ENCODE measurements at places on chromosomes 3 and 15. TPM values are rescaled to one million over a fixed set of nuclear protein-coding genes. Genes with fewer than 3 reads are reported as not detected.

- DNase-seq = no peak
- H3K27ac ChIP-seq = no peak overlapping the region
Measured at GRCh38 chr3:72563690-72564370, 284.4 kb downstream of the SHQ1 start.

DNA sequence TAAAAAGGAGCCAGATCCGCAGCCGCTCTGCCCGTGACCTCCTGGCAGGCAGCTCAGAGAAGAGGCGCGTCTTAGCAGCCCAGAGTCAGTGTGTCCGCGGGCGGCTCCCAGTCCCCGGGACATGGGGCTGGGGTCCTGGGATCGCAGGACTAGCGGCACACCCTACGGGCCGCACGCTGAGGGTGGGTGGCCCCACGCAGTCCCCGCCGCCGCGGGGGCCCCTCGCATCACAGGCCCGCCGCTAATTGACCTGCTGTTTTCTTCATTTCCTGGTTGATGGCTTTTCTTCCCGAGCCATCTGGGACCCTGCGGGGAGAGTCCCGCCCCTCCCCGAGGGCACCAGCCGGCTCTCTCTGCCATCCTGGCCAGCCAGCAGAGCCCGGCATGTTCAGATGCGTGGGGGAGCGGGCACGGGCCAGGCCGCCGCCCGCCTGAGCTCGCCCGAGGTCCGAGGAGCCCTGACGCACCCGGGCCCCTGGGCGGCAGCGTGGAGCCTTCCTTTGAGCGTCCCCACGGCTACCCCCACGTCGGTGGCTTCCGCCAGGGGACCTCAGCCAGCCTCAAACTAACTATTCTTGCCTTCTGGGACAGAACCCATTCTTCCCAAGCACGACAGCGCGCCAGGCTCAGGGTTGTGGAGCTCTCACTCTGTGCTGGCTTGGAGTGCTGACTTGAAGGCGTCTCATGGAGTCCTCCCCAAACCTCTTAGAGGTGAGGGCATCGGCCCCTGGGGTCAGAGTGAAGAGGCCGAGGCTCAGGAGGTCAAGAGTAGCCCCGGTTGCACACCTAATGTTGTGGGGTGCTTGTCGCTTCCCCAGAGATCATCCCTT is 34.6 kb upstream of the CACNA2D3 start:
- H3K4me1 ChIP-seq = no peaks in the 10 kb centered on the region
- peak overlapping the region; percentile 44 for H3K4me3 ChIP-seq
- no peaks in the 10 kb centered on the region for H3K36me3 ChIP-seq
- DNase-seq = peak; percentile 63
- H3K27ac ChIP-seq = no peak overlapping the region

GRCh38 chr3:141240286-141240685 is 8.7 kb downstream of the PXYLP1 start:
- no peaks in the 10 kb centered on the region for H3K27me3 ChIP-seq
- H3K4me3 ChIP-seq = no peak overlapping the region
- DNase-seq = no peak
- no peaks in the 10 kb centered on the region for H3K36me3 ChIP-seq
- H3K4me1 ChIP-seq = peaks cover 23% of the 10 kb centered on the region

DNA sequence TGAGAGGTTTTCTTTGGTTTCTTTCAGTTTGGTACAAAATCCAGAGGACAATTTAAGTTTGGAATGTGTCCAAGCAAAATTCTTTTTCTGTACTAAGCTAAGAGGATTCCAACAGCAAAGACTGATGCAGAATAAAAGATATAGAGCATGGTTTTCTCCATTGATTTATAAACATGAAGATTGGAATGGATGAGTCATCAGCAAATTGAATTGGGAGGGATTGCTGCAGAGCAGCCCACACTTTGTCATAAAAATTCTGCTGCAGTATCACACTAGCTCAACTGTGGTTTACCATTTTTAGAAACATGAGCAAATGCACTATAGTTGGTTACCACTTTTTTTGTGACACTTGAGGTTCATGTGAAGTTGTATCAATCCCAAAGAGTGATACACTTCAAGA is 16.1 kb upstream of the LARP6 start:
- no peaks in the 10 kb centered on the region for H3K4me1 ChIP-seq
- H3K27me3 ChIP-seq = no peaks in the 10 kb centered on the region

GRCh38 chr15:59424616-59425015 is 13.4 kb upstream of the FAM81A start:
- 0 out of 2 replicates have a peak, but pooled peaks cover 2% of the 10 kb centered on the region for H3K4me1 ChIP-seq
- H3K36me3 ChIP-seq = no peaks in the 10 kb centered on the region
- H3K27ac ChIP-seq = no peak overlapping the region

DNA sequence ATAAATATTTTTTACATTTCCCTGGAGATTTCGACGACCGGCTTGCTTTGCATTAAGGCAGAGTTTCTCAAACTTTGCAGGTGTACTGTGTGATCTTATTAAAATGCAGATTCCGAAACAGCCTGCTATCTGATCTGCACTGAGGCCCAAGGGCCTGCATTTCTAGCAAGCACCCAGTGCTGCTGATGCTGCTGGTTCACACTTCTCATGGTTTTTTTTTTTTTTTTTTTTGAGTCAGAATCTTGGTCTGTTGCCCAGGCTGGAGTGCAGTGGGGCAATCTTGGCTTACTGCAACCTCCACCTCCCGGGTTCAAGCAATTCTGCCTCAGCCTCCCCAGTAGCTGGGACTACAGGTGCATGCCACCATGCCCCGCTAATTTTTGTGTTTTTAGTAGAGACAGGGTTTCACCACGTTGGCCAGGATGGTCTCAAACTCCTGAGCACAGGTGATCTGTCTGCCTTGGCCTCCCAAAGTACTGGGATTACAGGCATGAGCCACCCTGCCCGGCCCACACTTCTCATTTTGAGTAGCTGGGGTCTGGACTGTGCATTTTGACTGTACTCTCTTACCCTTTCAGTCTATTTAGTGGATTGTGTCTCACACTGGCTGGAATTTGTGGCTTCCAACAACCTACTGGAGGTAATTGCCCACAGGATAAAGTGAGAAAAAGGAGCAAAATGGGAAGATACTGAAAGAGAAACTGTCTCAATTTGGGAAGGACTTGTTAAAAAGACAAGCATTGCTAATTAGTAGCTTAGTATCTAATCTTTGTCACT is 94.1 kb downstream of the ITPR1 start:
- no peak overlapping the region for H3K4me3 ChIP-seq
- no peaks in the 10 kb centered on the region for H3K27me3 ChIP-seq
- peaks cover under 1% of the 10 kb centered on the region for H3K4me1 ChIP-seq
- no peak overlapping the region for H3K27ac ChIP-seq
- H3K36me3 ChIP-seq = no peaks in the 10 kb centered on the region

DNA sequence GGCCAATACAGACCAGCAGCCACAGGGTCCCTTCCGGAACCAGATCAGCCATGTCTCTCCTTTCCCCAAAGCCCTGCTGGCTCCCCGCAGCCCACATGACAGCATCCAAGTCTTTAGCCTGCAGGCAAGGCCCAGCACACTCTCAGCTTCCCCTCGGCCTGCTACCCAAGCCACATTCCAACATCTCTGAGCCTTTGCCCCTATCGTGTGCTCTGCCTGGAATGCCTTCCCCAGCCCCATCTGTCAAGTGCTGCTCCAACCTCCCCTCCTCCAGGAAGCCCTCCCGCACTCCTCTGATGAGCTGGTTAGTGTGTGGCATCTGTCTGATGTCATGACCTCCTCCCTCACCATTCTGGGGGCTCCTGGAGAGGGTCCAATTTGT is 8.5 kb downstream of the PLXND1 start:
- no peak overlapping the region for H3K27ac ChIP-seq
- H3K27me3 ChIP-seq = no peaks in the 10 kb centered on the region
- H3K4me1 ChIP-seq = peaks cover 16% of the 10 kb centered on the region
- no peak overlapping the region for H3K4me3 ChIP-seq
- H3K36me3 ChIP-seq = no peaks in the 10 kb centered on the region

GRCh38 chr3:25033407-25034029 is 394.5 kb upstream of the RARB start:
- no peak overlapping the region for H3K4me3 ChIP-seq
- no peak overlapping the region for H3K27ac ChIP-seq
- no peaks in the 10 kb centered on the region for H3K4me1 ChIP-seq
- no peaks in the 10 kb centered on the region for H3K27me3 ChIP-seq
- no peaks in the 10 kb centered on the region for H3K36me3 ChIP-seq

DNA sequence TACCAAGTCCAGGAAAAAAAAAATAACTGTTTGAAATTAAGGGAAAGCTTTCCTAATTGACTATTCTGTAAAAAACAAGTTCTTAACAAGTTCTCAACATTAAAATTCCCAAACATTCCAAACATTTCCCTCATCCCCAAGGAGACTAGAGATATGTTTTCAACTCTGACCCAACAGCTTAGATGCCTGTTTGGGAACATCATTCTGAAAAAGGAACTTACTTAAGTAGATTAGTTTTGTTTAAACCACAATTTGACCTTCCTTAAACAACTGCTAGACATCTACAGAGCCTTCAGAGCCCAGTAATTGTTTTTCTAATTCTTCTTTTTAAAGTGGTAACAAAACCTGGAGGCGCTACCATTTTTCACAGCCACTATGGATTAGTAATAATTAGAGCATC is 12.8 kb downstream of the UBR1 start:
- 0 out of 2 replicates have a peak, but pooled peaks cover 2% of the 10 kb centered on the region for H3K4me1 ChIP-seq
- no peak overlapping the region for H3K4me3 ChIP-seq
- no peak overlapping the region for H3K27ac ChIP-seq
- no peaks in the 10 kb centered on the region for H3K27me3 ChIP-seq
- H3K36me3 ChIP-seq = no peaks in the 10 kb centered on the region
- no peak for DNase-seq

DNA sequence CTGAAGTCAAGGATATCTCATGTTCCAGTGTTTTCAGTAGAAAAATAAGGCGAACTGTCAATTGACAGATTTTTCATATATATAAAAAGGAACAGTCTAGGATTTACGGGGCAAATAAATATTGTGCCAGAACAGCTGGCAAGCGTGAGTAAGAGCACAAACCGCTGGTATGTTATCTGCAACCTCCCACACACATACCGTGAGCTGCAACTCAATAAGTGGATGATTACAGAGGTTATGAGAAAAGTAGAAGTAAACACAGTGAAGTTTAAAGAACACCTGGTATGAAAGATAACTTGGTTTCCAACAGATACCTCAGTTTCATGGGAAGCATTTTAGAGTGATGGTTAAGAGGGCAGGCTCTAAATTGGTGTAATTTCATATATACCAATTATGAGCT is 733.4 kb downstream of the TUSC7 start:
- no peak for DNase-seq
- no peaks in the 10 kb centered on the region for H3K27me3 ChIP-seq
- H3K27ac ChIP-seq = no peak overlapping the region

DNA sequence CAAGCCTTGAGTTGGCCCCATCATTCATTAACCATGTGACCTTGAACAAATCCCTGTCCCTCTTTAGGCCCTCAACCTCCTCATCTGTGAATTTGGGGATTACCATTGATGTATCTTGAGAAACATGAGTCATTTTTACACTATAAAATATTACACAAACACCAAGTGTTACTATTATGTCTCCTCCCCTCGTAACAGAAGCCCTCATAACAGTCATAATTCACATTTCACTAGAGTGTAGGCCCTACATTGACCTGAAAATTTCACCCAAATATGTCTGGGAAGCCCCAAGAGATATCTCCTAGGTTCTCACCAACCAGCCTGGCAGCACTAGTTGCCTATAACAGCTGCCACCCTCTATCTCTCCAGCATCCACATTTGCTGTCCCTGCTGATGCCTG is 15.8 kb upstream of the SLC6A1 start:
- peaks cover 9% of the 10 kb centered on the region for H3K4me1 ChIP-seq
- no peaks in the 10 kb centered on the region for H3K36me3 ChIP-seq
- no peaks in the 10 kb centered on the region for H3K27me3 ChIP-seq
- no peak for DNase-seq
- H3K27ac ChIP-seq = no peak overlapping the region

DNA sequence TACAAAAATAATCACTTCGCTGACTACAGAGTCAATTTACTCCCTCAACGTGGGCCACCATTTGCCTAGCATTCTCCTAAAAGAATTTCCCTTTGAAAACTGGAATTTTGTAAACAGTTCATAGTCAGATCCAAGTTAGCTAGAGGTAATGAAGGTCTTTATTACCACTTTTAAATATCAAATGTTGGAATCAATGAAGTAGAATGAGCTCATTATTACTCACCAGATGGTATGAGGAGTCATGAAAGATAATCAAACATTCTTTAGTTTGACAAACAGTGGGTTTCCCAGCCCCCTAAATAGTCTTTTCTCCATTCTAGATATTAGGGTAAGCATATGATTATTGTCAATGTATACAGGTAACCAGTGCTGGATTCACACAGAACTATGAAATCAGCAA is 455.7 kb upstream of the THBS1 start:
- H3K27ac ChIP-seq = no peak overlapping the region
- H3K4me1 ChIP-seq = peaks cover 5% of the 10 kb centered on the region
- no peak overlapping the region for H3K4me3 ChIP-seq

DNA sequence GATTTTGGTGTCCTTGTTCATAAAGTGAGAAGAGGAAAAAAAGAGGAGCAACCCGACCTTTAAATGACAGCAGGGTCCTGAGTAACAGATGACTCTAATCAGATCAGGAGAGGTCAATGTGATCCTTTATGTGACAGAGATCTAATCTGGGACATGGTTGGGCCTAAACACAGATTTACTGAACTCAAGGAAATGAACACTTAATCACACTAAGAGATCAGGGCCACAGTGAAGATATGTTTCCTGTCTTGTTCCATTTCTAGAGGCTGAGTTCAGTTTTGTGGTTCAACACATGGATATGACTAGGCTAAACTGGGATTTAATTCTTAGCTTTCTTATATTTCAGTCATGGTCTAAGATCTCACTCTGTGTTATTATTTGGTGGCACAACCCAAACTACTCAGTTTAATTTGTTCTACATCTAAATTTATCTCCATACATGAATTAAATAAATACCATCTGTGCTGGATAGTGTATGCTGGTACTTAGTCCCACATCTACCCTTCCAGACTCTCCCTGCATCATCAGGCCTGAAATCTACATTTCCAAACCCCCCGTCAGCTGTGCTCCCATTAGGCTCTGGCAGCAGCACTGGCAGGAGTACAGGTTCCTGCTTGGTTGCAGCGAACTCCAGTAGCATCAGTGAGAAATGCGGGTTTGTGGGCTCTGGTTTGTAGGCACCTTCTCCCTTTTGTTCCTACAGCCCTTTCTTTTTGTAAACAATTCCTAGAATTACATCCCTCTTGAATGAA is 22.6 kb downstream of the SFMBT1 start:
- H3K4me1 ChIP-seq = peaks cover 3% of the 10 kb centered on the region
- H3K27me3 ChIP-seq = no peaks in the 10 kb centered on the region
- DNase-seq = no peak
- H3K27ac ChIP-seq = no peak overlapping the region
- H3K36me3 ChIP-seq = no peaks in the 10 kb centered on the region

DNA sequence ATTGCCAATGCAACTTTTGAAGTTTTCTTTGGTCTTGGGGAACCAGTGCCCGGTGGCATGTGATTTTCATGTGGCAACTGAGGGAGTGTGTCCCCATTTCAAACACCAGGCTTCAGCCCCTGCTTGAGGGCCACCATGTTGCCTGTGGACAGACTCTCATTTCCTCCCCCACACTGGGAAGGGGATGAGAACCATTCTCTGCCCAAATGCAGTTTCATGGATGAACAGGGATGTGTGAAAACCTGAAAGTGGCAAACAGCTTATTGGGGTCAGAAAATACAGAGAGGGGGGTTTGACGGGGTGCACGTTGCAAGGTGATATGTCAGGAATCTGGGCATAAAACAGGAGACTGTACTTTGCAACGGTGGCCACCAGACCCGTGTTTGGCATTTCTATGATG is 6.3 kb downstream of the FAM107A start:
- H3K4me1 ChIP-seq = peaks cover 17% of the 10 kb centered on the region
- DNase-seq = no peak
- H3K4me3 ChIP-seq = no peak overlapping the region
- no peak overlapping the region for H3K27ac ChIP-seq
- H3K27me3 ChIP-seq = no peaks in the 10 kb centered on the region

ATP13A3 gene
- 92.2 TPM for total RNA-seq

SLC7A14 gene
- total RNA-seq = 0.95 TPM

CSPG5 gene
- total RNA-seq = 7.4 TPM

PLA2G4E gene
- not detected for total RNA-seq

SCAANT1 gene
- not detected for total RNA-seq

SCG5 gene
- total RNA-seq = 16.9 TPM

MYO5C gene
- total RNA-seq = 25.0 TPM

INO80 gene
- 24.5 TPM for total RNA-seq

C3orf70 gene
- total RNA-seq = 1.8 TPM
